Activated T-cell treated with anti-CD3 and anti-CD28 coated beads, Interleukin-2, amount 50 U/mL, for 72 hours (primary cell): ENCODE measurements at places on chromosomes 1 and 21. TPM values are rescaled to one million over a fixed set of nuclear protein-coding genes. Genes with fewer than 3 reads are reported as not detected.
A peak's percentile ranks its signal among the peaks of the same experiment; 100 is the strongest.

The GAS5 gene
- total RNA-seq: 1,204 TPM

The KRTAP10-4 gene
- not detected for total RNA-seq

The RGS1 gene
- 30.7 TPM for total RNA-seq

The UBQLN4 gene
- total RNA-seq: 42.6 TPM

DNA sequence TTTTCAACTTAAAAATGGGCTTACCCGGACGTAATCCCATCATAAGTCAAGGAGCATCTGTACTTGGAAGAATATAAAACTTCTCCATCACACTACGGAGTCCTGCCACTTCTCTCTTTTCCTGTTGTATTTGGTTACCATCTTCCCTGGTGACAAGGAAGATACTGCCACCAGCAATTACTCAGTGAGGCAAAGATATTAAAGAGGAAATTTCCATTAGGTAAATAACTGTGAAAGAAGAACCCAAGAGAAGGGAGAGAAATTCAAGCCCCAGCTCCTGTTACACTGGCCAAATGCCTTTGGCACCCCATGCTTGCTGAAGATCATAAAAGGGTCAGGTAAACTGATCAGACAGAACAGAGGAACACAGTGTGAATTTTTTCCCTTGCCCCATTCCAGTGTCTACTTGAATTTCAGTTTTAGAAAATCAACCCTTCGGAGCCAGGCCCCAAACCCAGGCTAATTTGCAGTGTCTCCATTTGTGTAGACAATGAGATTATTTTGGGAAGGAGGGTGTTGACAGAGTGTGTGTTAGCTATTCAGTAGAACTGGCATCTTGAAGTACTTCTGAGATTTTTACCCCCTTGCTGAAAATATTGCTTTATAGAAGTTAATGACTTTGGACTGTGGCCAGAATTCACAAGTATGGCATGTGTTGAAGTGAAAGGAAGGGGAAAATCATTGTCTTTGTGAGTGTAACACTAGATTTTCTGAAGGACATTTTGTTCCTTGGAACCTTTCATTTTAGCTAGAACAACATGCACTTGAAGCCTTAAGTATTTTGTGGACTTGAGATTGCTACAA, 167.1 kb downstream of the DHRS3 start:
- no peak for DNase-seq

DNA sequence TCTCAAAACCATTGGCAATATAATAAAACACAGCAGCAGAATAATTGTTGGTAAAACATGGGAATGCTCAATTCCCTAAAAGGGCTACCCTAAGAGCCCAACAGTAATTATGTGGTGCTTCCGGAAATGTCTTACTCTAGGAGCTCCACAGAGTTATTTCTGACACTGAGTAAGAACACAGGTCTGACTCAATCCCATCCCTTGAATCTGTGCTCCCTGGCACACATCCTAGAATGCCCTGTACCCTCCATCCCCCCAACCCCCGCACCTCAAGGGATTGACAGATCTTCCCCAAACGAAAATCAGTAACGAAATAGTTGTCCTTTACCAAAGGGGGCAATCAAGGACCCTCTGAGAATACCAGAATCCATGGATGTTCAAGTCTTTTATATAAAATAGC, 71.9 kb downstream of the SMYD2 start:
- no peak for DNase-seq

GRCh38 chr21:14405225-14405624, 22.3 kb upstream of the HSPA13 start:
- DNase-seq: no peak

DNA sequence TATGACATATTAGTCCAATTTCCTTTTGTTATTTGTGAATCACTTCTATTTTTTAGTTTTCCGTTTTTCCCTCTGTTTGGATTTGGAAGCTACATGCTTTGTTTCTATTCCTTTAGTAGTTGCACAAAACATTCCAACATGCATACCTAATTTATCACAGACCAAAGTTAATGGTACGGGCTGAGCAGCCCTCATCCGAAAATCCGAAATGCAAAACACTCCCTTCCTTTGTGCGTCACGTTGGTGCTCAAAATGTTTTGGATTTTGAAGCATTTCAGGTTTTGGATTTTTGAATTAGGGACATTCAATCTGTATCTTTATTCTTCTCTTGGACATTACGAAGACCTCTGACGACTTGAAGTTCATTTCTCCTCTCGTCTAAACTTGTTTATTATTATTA, 124.8 kb downstream of the PCNX2 start:
- no peak for DNase-seq

DNA sequence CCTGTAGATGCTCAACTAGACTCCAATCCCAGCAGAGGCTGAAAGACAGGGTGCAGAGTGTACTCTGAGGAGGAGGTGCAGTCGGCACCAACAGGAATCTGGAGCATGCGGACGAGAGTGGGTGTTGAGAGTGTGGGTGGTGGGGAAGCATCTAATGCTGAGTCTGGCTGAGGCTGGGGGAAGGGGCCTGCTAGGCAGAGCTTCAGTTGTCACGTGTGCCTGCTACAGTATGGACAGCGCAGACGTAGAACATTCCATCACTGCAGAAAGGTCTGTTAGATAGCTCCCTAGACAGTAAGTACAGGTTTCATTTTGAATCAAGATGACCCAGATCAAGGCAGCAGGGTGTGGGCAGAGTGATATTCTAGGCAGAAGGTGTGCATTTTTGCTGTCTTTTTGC, 23.1 kb downstream of the SNAP47 start:
- DNase-seq: peak; percentile 38

DNA sequence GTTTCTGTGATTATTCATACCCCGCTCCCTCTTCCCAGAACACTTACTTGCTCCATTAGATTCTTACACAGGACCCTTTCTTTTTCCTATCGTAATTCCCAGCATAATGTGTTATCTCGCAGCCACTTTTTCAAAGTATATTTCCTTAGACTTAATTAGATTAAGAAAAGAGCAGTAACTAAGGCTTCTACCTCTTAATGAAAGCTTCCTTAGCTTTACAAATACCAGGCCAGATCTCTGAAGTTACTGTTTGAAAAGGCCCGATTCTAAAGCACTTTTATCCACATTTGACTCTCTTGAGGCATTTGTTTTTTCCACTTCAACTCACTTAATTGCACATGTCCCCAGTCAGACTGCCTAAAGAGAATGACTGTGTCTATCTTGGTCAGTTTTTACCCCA, 1264.3 kb upstream of the ADGRL2 start:
- DNase-seq: no peak

DNA sequence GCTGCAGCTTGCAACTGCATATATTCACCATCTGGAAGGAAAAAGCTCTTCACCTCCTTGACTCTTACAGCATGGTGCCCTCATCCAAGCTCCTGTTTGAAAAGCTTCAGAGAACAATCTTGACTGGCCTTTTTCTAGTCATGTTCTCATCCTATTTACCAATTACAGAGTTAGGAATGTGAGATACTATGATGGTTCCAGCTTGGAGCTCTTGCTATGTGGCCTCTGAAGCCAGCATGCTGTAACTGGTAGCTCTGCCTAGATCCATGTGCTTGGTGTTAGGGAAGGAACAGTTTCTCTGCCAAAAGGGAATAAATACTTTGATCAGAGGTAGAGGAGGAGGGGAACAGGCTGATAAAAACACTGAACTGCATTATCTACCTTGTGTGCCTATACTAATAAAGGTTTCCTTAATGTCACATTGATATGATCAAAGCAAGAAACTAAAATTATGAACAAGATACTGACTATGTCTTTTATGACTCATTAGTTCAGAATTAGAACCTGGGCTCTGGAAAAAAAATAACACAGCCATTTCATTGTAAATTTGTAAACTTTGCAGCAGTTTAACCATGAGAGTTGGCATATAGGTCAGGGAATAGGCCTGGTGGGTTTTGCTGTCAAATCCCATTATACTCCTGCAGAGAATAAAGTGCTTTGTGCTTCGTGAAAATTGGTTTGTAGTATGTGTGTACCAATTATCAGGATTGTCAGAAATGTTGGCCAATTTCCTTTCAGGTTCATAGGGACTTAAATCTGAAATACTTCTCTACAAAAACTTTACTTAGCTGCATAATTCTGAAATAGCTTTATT, 92.7 kb downstream of the LEPR start:
- no peak for DNase-seq
